Stimulated activated CD8-positive, alpha-beta memory T cell treated with anti-CD3 and anti-CD28 coated beads, Interleukin-7, amount 100 ng/mL, for 1 hour (primary cell): ENCODE measurements at places on chromosomes 3 and 15.

DNA sequence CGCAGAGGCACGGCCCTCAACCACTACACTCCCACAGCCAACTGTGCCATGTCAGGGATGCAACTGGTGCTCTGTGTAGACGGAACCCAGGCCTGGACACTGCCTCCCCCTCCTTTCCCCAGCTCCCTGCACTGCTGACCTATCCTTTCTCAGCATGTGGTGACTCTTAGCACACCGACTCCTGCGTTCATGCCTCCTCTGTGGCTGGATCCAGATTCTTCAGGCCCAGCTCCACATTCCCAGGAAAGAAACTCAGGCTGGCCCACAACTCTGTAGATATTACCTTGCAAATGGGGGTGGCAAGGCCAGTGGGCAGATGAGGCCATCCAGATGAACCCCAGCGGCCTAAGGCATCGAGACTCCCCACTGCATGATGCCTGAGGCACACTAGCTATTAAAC, 272.7 kb downstream of the OCA2 start:
- DNase-seq = no peak

DNA sequence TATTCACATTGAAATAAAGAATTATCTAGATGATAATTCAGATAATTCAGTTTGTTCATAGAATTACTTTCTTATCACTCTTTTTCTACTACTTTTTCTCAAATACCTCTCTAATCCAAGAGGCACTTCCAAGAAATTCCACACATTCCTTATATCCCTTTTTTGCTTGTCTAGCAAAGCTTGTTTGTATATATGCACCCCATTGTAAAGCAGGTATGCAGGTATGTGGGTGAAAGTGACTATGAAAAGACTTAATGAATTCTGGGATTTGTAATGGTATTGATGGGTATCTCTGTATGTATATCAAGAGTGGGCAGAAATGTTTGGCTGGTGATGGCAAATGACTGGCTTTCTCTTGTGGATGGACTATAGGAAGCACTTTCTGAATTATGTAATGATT, 94.1 kb upstream of the FGF7 start:
- no peak for DNase-seq

DNA sequence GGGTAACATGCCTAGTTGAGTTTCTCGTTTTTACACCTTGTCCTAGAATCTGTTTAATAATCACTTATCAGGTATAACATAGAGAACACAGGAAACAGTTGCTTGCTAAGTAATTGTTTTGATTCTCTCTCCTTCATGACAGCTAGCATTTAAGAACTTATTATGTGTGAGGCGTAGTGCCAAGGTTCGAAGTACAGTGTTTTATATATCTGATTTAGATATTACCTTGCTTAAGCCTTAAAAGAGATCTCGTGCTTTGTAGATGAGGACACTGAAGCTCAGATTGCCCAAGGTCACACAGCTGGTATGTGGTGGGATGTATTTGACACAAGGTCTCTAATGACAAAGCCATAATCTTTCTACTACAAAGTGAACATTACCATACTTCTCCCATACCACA, 29.0 kb upstream of the IFT57 start:
- no peak for DNase-seq

DNA sequence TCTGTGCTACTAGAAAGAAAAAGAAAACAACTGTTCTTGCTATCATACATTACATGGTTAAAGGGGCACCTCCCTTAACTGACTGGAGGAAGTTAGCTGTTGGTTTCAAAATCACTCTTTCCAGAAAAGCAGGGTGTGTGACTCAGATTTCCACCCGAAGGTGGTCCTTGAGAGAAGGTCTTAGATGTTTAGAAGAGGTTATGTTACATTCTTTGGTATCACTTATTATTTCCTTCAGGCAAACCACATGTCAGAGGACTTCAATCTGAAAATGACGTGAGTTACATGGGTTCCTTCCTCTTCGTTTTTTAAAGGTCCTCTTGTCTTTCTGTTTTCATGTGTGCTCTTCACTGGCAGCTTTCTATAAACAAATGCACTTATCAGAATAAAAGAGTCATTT, 307.9 kb upstream of the CBLB start:
- peak; percentile 13 for DNase-seq

DNA sequence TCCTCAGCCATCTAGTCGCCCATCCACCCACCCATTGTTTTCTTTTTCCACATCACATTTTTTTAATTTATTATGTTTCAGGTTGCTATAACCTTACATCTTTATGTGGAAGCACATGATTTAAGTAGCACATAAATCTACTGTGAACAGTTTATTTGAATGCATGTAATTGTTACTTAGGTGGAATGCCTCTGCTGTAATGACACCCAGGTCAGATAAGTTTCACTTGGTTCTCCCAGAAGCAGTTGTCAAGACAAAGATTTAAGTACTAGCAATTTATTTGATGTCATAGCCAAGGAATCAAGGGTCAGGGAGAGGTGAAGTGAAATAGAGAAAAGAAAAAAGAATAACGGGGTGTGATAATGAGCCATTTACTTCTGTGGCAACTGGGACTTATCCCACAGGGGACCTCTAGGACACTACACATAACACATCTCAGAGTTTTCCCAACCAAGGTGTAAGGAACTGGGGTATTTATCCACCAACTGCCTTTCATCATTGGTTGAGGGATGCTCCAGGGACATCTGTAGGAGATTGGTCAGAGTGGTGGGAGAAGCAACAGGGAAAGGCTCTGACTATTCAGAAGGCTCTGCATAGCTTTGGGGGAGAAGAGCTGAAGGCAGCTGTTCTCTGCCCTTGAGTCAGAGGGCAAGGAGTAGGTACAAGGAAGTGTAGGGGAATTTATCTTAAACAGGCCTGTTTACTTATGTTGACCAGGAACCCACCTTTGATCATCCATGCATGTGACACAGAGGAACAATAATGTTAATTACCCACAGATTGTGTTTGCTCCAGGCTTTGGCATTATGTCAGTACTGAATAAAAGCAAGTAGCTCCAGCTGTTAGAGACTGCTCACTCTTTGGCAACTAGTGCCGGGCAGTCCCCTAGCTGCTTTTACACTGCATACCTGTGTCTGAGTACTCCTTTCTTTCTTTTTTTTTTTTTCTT, 94.8 kb downstream of the CD200R1L start:
- DNase-seq = no peak

DNA sequence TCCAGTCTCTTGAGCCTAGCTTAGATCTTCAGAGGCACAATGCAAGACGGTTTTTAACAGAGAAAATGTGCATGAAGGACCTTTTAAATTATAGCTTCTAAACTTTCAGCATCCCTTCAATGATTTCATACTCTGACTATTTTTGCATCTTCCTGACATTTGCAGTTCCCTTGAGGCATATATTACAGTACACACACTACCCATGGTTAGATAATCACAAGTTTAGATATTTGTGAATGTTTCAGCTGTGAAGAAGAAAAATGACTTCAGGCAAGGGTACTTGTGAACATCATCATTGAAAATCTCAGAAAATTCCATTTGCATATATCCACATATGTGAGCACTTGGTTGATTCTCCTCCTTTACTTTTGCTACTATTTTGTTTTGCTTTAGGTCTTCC, 341.5 kb downstream of the ROBO2 start:
- no peak for DNase-seq

DNA sequence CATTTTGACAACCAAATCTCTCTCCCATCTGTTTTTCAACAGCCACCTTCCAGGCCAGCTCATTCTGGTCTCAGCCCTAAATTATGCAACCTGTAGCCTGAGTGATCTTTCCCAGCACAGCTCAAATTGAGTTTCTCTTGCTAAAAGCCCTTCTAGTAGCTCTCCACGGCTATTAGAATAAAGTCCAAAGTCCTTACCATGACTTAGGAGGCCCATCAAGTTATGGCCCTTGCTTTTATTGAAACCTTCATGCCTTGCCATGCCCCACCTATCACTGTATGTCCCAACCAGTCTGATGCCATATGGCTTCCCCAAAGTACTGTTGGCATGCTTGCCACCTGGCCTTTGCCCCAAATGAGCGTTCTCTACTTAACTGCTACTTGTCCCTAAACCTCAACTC, 303.5 kb upstream of the GADL1 start:
- DNase-seq = no peak

- no peak for DNase-seq
These were observed 515 bp upstream of the MTHFS start for GRCh38 chr15:79897380-79897678.

DNA sequence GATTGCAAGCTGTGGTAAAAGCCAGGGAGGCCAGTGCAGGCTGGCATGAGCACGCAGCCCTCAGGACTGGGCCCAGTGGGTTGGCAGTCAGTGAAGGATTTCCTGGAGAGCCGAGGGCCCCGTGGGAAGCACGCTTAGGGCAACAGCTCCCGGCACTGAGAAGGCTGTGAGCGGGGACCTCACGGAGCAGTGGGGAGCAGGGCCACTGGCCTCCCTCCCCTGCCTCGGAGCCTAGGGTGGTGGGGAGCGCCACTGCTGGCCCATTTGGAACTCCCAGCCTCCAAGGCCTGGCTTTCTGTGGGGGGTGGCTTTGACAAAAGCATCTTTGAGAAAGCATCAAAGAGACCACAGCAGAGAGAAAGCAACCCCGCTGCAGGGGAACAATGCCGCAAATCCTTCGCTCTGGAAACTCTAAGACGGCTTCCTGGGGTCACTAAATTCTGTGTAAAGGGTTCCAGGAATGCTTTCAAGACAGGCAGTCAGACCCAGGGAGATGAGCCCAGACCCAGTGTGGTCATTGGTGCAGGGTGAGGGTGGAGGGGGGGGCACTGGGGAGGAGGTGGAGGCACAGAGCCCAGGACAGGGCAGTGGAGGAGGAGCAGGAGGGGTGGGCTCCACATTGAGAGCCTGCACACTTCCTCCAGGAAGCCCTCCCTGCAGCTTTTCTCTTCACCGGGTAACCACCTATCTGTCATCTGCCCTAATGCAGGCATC, 9.5 kb upstream of the APBA2 start:
- DNase-seq = no peak

DNA sequence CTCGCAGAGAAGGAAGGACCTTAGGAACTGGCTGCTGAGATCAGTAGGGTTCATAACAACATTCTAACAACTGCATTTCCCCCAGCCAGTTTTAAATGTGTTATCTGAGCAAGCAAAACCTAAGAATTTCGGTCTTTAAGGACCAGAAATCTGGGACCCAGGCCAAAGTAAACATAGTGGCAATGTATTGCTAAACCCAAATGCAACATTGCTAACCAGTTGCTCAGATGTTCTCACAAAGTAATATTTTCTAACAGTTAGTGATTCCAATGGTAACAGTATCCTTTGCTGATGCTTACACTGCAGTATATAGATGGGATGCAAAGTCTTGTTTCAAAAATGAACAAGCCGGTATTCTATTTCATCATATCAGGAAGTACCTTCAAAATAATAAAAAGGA, 254.3 kb downstream of the RYR3 start:
- no peak for DNase-seq

DNA sequence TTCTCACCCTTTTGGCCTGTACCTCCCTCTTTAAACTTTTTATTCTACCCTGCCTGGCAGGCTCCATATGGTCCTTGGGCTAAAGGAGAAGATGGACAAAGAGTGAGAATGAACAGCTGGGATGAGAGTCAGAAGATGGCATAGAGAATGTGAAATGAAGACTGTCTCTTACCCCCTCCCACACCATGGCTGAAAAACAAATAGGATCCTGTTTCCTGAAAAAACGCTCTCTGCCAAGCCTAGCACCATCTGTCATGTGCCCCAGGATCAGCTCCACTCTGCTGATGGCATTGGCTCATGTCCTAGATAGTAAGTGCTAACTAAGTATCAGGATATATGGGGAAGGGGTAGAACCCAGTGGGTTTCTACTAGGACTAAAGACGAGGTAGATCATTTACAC, 238.6 kb downstream of the MEX3B start:
- no peak for DNase-seq

GRCh38 chr3:186094696-186095425, 14.0 kb downstream of the ETV5 start:
- DNase-seq = no peak

DNA sequence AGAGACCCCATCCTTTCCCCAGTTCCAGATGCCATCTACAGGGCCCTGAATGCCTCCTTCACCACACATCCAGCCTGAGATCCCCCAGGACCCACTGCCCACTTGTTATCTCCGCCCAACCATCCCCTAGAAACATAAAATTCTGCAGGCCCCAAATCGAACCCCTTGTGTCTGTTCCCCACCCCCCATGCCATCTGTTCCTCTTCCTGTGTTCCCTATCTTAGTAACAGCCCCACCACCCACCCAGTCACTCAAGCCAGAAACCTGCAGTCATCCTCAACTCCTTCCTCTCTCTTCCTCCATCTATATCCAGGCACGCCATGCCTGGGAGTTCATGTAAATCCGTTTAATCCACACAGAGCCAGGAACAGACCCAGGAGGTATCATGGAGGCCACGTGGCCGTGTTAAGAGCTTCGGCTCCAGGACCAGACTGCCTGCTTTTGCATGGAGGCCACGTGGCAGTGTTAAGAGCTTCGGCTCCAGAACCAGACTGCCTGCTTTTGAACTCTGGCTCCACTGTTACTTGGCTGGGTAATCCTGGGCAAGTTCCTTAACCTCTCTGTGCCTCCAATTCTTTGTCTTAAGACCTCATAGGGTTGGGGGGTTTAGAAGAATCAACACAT, 4.8 kb downstream of the CSRNP1 start:
- no peak for DNase-seq

- no peak for DNase-seq
These were observed 41.9 kb upstream of the ABHD10 start for GRCh38 chr3:111936967-111937366.

DNA sequence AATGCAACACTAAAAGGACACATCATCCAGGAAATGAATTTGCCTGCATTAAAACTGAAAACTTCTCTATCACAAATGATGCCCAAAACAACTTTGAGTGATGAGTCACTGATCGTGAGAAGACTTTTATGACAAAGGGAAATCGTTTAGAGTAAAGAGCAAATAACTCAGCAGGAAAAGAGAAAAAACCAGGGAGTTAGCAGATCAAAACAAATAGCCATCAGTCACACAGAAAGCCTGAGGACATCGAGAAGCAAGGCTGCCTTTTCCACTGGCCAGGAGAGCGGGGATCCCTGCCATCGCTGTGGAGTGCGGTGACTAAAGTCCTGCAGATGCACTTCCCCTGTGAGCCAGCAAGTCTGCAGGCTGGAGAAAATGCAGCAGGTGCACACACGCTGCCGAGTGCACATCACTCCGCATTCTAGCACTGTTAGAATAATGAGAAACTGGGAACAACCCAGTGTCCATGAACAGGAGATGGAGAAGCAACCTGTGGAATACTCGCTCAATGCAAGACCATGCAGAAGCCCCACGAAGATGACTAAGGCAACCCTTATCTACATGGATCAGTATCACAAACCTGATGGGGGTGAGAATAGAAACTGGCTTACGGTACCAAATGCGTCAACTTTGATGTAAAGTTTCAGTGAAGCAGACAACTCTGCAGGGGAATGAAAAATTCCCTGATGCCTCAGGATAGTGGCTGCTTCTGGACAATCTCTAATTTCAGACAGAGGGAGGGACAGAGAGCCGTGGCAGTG, 86.4 kb downstream of the NSMCE3 start:
- DNase-seq = no peak

GRCh38 chr15:76802411-76802810, 102.7 kb downstream of the SCAPER start:
- no peak for DNase-seq

- DNase-seq = no peak
These were observed 313.9 kb upstream of the NR2E3 start for GRCh38 chr15:71496336-71496955.
